A549 (cell line): ENCODE measurements at places on chromosomes 1 and 21. TPM values are rescaled to one million over a fixed set of nuclear protein-coding genes. Genes with fewer than 3 reads are reported as not detected.

ZNF648 gene
- not detected in 3 replicates for polyA plus RNA-seq

AGMAT gene
- polyA plus RNA-seq = 11.9 to 13.1 TPM (median 12.9 TPM) in 3 replicates

CSF3R gene
- polyA plus RNA-seq = not detected in 3 replicates

TNFRSF4 gene
- polyA plus RNA-seq = not detected in 3 replicates

SLAMF9 gene
- 0.16 to 0.28 TPM (median 0.22 TPM) in 3 replicates for polyA plus RNA-seq

CLIC6 gene
- 0.04 to 0.08 TPM (median 0.07 TPM) in 3 replicates for polyA plus RNA-seq

RHEX gene
- polyA plus RNA-seq = not detected in 3 replicates

CA6 gene
- not detected in 3 replicates for polyA plus RNA-seq

OR14K1 gene
- polyA plus RNA-seq = not detected in 3 replicates

SAMSN1 gene
- 0.05 TPM in 1 of 3 replicates, not detected in the others for polyA plus RNA-seq

C4BPA gene
- 0.92 to 1.4 TPM (median 1.0 TPM) in 3 replicates for polyA plus RNA-seq

C8A gene
- not detected in 3 replicates for polyA plus RNA-seq

ADGRB2 gene
- 6.3 to 7.0 TPM (median 6.6 TPM) in 3 replicates for polyA plus RNA-seq

KLHDC9 gene
- 0.93 to 2.0 TPM (median 1.2 TPM) in 3 replicates for polyA plus RNA-seq

LAMC2 gene
- 8.5 to 11.4 TPM (median 9.6 TPM) in 3 replicates for polyA plus RNA-seq

MPZ gene
- polyA plus RNA-seq = 0.17 to 0.45 TPM (median 0.25 TPM) in 3 replicates

CLCA2 gene
- polyA plus RNA-seq = 0.01 to 0.03 TPM in 2 of 3 replicates, not detected in the other

CYYR1 gene
- polyA plus RNA-seq = not detected in 3 replicates

WDR64 gene
- polyA plus RNA-seq = 0.03 TPM in 1 of 3 replicates, not detected in the others

MPL gene
- not detected in 3 replicates for polyA plus RNA-seq

RPE65 gene
- polyA plus RNA-seq = not detected in 3 replicates

ORC1 gene
- 17.7 to 18.9 TPM (median 18.2 TPM) in 3 replicates for polyA plus RNA-seq

GRIK3 gene
- not detected in 3 replicates for polyA plus RNA-seq

MAN1C1 gene
- 0.20 to 0.29 TPM (median 0.27 TPM) in 3 replicates for polyA plus RNA-seq
